ENCODE measurements at places on chromosomes 12 and 14. TPM values are rescaled to one million over a fixed set of nuclear protein-coding genes. Genes with fewer than 3 reads are reported as not detected.

DNA sequence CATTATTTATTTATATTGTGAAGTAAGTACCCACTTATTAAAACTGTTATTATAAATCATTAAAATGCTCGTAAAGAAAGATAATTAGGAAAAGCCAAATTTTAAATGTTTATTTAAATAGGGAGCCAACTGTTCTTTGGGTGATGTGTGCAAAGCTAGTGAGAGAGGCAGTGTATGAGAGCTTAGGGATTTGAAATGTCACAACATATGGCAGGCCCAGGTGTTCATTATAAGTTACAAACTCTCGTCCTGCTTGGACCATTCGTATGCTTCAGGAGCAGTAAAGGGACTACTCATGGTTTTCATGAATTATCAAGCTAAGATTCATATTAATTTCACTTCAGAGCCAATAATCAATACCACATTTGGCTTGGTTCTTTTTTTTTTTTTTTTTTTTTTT is 154.5 kb downstream of the TGFB3 start:
- DNase-seq, result no peak
- no peaks in the 10 kb centered on the region for H3K27me3 ChIP-seq
- no peaks in the 10 kb centered on the region for H3K36me3 ChIP-seq
- no peaks in the 10 kb centered on the region for H3K4me1 ChIP-seq

DNA sequence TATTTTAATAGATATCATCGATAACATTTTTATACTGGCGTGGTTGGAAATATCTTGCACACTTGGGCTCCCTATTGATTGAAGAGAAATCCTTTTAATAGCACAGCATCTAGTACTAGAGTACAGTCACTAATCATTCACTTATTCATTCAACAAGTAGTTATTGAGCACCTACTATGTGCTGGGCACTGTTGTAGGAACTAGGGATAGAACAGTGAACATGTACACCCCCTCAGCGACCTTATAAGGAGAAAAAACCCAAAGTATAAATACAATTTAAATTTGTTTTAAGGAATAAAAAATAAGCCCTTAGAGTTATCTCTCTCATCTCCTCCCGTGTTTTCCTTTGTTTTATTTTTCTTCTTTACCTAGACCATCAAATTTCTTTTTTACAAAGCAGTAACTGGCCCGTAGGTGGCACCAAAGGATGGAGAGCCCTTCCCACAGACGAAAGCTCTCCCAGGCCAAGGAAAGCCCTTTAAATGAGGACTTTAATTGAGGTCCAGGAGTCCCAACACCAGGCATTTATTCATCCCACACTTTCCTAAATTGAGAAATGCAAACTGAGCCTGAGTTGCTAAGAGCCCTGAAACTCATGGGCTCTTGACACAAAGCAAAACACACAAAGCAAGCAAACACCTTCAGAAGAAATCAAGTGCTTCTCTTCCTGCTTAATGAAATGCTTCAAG is 29.0 kb downstream of the PEBP1 start:
- no peaks in the 10 kb centered on the region for H3K36me3 ChIP-seq
- H3K27me3 ChIP-seq, result no peaks in the 10 kb centered on the region
- no peak overlapping the region for H3K27ac ChIP-seq
- no peaks in the 10 kb centered on the region for H3K4me1 ChIP-seq
- DNase-seq, result no peak

Gene CIT
- total RNA-seq, result 60.9 TPM

- H3K36me3 ChIP-seq, result peaks cover 29% of the 10 kb centered on the region
- H3K4me3 ChIP-seq, result no peak overlapping the region
- H3K27me3 ChIP-seq, result no peaks in the 10 kb centered on the region
- no peak for DNase-seq
- no peak overlapping the region for H3K27ac ChIP-seq
Observed at GRCh38 chr14:81396113-81396512, 4.0 kb downstream of the STON2 start.

Measured in H1 (cell line).